ENCODE measurements at places on chromosomes 1 and 21.
A peak's percentile ranks its signal among the peaks of the same experiment; 100 is the strongest.

DNA sequence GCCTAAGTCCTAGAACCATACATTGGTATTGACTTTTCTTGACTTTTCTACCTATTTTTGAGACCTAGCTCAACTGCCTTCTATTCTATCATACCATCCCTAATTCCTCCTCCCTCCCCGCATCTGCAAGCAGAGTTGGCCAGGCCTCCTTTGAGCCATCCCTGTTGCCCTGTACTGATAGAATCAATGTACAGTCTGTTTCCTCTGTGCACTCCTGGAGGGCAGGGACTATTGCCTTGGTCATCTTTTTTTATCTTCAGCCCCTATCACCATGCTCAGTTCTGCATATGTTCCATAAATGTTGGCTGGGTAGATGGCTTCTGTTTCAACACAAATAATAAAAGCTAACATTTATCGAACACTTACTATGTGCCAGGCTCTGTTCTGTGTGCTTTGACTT, 4.0 kb upstream of the RGS16 start:
- no peak for DNase-seq

DNA sequence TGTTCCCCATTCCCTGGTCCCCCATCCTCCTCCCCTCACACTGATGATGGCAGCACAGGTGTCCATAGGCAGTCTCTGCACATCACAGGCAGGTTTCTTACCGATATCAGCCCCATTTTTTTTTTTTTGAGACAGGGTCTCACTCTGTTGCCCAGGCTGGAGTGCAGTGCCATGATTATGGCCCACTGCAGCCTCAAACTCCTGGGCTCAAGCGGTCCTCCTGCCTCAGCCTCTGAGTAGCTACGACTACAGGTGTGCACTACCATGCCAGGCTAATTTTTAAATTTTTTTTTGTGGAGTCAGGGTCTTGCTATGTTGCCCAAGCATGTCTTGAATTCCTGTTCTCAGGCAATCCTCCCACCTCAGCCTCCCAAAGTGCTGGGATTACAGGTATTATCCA, 28.9 kb upstream of the SDHB start:
- no peak for DNase-seq

DNA sequence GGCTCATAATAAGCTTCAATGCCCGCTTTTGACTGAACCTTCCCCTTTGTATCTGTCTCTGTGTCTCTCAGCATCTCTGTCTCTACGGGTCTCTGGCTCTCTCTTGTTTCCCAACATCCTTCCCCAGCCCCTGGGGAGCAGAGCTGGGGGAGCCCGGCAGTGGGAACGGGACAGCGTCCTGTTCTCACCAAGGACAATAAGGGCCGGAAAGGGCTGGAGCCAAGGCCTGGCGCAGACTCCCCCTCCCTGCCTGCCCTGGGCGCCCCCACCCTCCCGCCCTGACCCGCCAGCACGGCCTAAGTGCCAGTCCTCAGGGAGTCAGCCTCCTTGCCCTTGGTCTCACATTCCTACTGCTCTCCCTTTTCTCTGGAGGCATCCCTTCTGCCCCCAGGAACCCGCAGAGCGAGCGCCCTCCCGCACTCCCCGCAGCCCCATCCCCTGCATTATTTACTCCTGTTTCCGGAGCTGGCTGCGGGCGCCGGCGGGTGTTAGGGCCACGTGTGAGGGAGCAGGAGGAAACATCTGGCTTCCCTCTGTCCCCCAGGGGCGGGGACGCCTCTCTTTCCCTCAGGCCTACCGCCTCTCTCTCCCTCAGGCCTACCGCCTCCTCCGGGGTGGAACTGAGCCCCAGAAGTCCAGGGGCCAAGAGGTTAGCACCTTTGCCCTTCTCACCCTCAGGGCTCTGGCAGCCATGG, 6.5 kb downstream of the KRTCAP2 start:
- DNase-seq, result no peak

- DNase-seq, result no peak
Measured at GRCh38 chr1:85308833-85309350, 32.5 kb upstream of the BCL10 start.

DNA sequence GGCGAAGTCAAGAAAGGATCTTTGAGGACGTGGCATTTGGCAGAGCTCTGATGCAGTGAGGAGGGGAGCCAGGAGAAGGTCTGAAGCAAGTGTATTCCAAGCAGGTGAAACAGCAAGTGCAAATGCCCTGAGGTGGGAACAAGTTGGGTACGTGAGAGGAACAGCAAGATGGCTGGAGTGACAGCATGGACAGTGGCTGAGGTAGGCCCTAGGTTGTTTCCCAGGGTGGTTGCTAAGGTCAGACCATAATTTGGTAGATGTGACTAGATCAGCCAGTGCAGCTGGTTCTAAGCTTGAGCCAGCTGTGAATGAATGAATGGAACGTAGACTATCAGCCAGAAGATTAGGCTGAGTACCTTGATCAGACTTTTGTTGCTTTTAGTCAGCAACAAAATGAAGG, 37.5 kb upstream of the JUN start:
- no peak for DNase-seq

GRCh38 chr1:202179828-202180750, 13.5 kb upstream of the LGR6 start:
- no peak for DNase-seq

DNA sequence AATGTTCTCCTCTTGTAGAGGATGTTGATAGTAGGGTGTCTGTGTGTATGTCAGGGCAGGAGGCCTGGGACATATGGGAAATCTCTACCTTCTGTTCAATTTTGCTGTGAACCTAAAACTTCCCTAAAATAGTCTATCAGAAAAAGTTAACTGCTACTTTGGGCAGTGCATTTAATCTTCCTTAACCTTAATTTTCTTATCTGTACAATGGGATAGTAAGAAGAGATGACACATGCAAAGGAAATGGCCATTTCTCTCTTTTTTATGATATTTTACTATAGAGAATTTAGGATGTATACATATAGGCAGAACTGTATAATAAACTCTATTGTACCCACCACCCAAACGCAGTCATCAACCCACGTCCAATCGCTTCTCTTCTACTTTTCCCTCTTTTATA, 8.6 kb downstream of the AGO3 start:
- DNase-seq, result no peak

GRCh38 chr1:153659656-153660055, 1.2 kb downstream of the SNAPIN start:
- no peak for DNase-seq

DNA sequence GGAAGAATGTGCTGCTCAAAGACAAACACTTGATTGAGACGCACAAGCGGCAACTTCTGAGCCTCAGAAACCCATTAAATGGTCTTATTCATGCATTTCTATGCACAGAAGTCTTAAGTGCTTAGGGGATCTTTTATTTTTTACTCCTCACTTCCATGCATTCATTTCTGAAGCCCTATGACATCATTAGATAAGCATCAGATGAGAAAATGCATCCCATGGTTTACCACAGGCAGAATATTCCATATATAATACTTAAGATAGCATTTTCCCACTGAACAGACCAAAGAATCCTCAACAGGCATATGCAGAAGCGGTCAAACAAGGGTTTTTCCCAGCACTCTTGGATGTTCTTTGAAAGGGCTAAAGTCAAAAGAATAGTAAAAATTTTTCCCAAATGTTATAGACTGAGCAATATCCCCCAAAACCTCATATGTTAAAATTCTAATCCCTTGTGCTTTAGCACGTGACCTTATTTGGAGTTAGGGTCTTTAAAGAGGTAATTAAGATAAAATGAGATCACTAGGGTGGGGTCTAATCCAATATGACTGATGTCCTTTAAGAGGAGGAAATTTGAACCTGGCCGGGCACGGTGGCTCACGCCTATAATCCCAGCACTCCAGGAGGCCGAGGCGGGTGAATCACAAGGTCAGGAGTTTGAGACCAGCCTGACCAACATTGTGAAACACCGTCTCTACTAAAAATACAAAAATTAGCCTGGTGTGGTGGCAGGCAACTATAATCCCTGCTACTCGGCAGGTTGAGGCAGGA, 22.6 kb upstream of the FAM89A start:
- DNase-seq, result no peak

- no peak for DNase-seq
Measured at GRCh38 chr21:29193072-29193471, 62.6 kb downstream of the MAP3K7CL start.

- no peak for DNase-seq
Measured at GRCh38 chr1:9086045-9086444, 16.6 kb upstream of the SLC2A5 start.

GRCh38 chr1:234325878-234326496, 47.3 kb upstream of the COA6 start:
- no peak for DNase-seq

DNA sequence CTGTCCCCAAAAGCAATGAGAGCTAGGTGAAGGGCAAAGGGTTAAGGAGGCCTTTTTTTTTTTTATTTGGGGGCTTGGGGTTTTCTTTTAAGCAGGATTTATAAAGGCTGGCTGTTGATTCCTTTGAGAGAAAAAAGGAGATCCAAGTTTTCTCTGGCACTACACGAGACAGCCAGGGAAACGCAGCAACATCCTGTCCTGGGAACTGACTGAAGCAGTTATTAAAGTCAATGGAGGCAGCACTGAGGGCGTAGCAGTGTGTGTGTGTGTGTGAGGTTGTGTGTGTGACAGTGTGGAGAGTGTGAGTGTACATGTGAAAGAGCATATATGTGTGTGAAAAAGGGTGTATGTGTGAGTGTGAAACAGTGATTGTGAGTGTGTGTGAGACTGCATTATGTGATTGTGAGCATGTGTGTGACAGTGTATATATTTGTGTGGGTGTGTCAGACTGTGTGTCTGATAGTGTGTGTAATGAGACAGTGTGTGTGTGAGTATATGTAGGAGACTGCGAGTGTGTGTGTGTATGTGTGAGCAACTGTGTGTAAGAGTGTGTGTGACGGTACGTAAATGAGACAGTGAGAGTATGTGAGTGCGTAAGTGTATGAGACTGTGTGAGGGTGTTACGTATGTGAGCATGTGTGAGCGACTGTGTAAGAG, 65.9 kb upstream of the TIAM1 start:
- no peak for DNase-seq

DNA sequence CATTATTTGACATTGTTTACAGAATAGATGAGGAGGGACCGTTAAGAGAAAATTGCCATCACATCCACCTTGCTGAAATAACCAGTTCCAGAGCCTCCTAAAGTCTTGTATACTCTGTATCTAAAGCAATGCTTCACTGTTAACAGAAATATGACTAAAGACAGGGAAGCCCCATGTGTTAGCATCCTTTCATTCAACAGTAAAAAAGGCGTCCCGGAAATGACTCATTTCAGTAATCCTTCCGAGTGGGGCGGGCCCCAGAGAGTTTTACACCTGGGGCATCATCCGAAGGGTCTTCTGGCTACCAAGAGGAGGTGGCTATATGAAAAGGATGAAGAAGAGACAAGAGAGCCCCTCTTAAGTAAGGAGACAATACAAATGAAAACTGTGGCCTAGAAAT, 227.2 kb downstream of the SLC45A1 start:
- DNase-seq, result no peak

DNA sequence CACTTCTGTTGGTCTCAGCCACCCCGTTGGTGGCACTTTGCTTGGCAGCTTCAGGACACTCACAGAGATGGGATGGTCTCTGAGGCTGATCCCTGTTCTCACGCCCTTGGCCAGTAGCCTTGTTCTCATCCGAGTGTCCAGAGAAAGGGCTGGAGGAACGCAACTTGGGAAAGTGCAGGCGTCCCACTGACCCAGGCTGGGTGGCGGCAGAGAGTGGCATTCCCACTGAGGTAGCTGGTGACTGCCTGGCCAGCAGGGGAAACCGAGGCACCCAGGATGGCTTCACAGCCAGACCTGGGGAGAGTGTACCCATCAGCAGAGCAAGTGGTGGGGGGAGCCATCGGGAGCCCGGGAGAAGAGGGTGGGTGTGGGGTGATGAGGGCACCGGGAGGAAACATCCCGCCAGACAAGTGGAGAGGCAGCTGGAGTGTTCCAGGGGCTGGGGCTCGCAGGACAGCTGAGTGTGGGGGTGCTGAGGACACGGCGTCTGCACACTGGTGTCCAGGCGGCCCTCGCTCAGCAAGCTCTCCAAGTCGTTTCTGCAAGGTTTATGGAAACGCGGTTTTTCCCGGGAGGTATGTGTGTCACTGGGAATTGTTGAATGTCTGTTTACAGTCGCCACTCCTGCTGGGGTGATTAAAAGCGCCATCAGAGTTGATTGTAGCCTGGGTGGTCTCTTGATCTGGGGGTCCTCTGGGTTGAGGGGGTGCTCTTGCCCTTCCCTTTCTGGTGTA, 97.8 kb downstream of the SIK1 start:
- DNase-seq, result no peak

GRCh38 chr1:113018911-113019310, 54.1 kb upstream of the LRIG2 start:
- no peak for DNase-seq

- no peak for DNase-seq
Measured at GRCh38 chr1:25727088-25727487, 72.9 kb upstream of the SELENON start.

GRCh38 chr1:64163970-64164369, 39.5 kb upstream of the UBE2U start:
- DNase-seq, result no peak

- DNase-seq, result no peak
Measured at GRCh38 chr1:235017719-235018118, 110.9 kb downstream of the TOMM20 start.

GRCh38 chr1:22347854-22348760, 103.5 kb upstream of the ZBTB40 start:
- DNase-seq, result peak; percentile 40

DNA sequence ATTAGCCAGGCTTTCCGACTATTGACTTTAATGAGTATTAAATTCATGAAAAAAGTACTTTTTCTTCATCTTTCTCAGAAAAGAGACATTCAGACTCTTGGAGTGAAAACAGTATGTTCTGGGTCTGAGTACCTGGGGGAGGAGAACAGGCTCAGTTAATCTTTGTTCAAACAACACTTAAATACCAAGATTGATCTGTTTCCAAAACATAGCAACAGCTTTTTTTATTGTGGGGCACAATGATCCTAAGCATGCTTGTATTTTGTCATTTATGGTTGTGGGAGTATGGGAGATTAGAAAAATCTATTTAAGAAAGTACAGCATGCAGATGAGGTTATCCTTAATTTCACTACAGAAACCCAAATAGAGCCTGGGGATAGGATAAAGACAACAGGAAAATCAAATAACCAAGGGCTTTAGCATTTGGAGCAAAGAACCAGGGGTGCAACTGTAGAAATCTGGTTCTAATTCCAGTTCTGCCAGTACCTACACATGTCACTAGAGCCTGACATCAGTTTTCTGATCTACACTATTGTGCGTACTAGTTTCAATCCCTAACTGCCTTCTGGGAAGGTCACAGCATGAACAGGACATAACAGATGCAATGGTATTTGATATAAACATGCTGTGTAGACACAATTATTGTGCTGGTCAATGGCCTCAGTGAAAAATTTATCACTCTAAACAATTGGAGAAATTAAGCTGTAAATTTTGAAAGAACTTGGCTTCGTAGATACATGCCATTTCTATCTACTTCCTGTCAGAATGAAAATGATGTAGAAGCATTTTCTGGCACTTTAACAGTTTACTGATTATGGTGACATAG, 91.2 kb downstream of the KCNK1 start:
- no peak for DNase-seq

DNA sequence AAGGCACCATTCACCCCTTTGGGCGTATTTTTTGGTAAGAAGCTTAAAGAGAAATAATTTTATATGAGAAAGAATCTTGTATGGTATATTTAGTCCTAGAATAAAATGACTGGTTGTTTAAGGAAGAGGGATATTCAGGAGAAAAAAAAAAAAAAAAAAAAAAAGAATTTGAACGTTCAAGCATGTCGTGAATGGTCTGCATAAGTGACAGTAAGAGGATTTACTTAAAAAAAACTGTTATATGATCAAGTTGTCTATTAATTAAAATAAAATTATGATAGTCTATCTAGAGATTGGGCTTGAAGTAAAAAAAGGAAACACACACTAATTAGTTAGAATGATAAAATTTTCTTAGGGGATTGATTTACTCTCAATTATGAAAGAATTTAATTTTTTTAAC, 11.7 kb upstream of the OR14I1 start:
- no peak for DNase-seq

- no peak for DNase-seq
Measured at GRCh38 chr1:56287721-56288120, 291.6 kb downstream of the PLPP3 start.
